Amygdala (tissue), 56 donors: ENCODE measurements at places on chromosomes 3 and 15.

- no peak for DNase-seq
These were observed 92.4 kb downstream of the CLDN1 start for GRCh38 chr3:190229632-190230424.

DNA sequence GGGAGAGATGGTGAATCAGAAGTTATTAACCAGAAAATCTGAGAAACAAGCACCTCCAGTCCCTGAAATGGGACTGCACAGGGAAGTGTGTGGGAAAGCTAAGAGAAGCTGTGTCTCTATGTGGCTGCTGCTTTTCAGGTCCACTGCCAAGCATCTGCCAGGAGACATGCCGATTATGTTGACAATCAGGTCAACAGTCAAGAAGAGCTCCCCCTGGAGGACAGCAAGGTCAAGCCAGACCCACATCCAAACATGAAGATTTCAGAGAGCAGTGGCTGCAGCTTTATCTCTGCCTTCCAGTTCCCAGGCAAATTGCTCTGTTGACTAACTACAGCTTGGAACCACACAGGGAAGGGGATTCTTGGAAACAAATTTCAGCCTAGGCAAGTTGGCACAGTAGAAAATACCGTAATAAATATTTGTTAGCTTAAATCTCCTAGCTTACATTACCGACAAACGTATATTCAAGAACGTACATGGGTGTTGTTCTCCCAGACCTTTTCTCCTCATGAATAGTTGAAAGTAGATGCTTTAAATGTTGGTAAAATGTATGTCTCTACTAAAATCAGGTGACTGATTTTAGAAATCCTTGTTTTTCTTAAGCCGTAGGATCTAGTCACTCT, 394.5 kb upstream of the RARB start:
- no peak for DNase-seq

- DNase-seq, result no peak
These were observed 1.2 kb upstream of the TCAIM start for GRCh38 chr3:44337248-44337785.

DNA sequence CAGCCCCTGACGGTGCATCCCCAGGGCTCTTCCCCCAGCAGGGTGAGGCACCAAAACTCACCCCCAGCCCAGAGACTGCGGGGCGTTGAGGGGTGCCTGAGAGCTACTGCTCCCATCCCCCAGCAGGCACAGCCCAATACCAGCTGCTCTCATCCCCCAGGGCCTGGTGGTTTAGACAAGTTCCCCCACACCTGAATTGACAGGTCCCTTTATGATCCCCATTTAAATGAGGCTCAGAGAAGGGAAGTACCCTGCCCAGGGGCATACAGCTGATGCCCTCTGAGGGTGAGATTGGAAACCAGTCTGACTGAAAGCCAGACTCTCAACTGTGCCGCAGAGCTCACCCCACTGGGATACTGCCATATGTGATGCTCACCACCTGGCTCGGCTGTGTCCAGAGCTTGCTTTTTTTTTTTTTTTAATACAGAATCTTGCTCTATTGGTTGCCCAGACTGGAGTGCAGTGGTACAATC, 20.1 kb downstream of the DUSP7 start:
- DNase-seq, result no peak

- no peak for DNase-seq
These were observed 7.3 kb downstream of the PRR23E start for GRCh38 chr3:127200086-127200691.

- no peak for DNase-seq
These were observed 55.0 kb downstream of the LRRC49 start for GRCh38 chr15:70947351-70948335.

DNA sequence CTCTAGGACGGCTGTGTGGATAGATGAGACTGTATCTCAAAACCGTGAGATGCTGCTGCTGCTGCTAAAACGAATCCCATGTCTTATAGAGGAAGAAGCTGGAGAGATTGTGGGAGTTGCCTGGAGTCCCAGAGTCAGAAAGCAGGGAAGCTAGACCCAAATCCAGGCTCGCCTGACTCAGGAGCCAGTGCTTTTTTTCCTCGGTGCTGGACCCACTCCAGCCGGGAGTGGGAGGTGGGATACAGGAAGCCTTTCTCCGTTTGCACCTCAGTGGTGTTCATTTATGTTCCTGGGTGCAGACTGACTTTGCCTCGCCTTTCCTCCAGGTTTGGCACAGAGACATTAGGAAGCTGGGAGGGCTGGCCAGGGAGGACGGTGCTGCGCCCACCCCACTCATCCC, 150.9 kb upstream of the LINGO1 start:
- DNase-seq, result no peak

DNA sequence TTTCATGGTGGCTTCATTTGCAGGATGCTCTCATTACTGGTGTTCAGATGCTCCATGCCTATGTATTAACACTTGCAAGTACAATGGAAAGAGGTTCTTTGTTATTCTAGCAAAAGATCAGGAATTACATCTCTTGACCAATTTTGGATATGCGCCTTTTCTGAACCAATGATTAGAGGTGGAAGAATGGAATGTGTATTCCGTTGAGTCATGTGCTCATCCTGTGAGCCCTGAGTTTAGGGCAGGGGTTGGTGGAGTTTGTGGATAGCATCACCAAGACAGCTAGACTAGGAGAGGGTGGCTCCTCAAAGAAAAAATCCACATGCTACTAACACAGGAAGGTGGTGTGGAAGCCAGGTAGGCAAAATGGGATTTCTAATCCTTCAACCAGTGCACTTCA, 80.7 kb upstream of the SLC25A26 start:
- no peak for DNase-seq

GRCh38 chr3:73927203-73927570, 302.4 kb upstream of the PDZRN3 start:
- DNase-seq, result no peak

DNA sequence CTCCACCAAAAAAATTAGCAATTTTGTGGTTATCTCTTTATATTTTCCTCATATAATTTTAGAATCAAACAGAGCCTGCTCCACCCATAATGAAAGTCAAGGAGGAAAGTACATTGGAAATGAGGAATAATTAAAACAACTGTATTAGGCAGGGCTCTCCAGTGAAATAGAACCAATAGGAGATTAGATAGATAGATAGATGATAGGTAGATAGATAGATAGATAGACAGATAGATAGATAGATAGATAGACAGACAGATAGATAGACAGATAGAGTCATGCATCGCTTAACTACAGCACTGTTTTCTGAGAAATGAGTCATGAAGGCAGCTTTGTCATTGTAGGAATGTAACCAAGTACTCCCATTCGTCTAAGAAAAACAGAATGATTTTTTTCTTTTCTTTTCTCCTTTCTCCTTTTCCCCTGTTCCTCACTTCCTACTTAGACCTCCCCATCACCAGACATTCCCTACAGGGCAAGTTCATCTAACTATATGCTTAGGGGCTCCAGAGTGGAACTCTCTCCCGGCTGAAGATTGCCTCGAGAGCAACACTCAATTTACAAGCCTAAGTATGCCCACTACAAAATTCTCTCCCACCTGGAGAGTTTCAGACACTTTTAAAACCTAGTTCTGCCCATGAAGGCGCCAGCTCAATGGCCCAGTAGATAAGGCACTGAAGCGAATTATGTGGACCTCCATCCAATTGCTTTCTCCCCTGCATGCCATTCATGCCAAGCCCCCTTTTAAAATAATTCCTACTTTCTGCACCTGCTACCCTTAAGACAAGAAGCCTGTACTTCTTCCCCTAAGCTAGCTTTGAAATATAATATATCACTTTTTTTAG, 53.3 kb upstream of the LIPC start:
- DNase-seq, result no peak

DNA sequence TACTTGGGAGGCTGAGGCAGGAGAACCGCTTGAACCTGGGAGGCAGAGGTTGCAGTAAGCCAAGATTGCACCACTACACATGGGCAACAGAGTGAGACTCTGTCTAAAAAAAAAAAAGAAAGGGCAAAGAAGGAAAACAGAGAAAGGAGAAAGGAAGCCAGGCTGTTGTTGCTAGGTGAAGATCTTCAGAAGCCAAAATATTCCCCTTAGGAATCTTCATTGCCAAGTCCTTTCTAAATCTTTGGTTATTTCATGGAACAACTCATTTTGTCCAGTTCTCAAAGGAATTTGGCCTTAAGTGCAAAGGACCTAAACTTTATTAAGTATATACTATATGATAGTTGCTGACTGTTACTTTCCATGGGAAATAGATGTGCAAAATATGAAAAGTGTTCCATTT, 59.2 kb upstream of the OSBPL11 start:
- no peak for DNase-seq

- DNase-seq, result no peak
These were observed 281.2 kb upstream of the DPH6 start for GRCh38 chr15:35827141-35827540.

DNA sequence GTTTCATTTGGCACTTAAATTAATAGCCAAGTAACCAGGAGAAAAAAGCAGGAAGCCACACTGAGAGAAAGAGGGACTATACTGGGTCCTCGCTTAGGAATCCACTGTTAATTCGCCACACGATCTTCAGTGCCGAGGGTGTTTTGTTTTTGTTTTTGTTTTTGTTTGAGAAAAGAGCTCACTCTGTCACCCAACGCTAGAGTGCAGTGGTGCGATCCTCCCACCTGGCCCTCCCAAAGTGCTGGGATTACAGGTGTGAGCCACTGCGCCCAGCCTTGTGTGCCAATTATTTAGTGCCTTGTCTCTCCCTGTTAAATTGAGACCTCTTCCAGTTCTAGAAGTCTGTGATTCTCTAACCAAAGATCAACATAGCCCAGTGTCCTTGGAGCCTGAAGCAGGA, 53.8 kb upstream of the TPM1 start:
- DNase-seq, result no peak

GRCh38 chr3:127164615-127165014, 28.3 kb upstream of the PRR23E start:
- DNase-seq, result no peak

DNA sequence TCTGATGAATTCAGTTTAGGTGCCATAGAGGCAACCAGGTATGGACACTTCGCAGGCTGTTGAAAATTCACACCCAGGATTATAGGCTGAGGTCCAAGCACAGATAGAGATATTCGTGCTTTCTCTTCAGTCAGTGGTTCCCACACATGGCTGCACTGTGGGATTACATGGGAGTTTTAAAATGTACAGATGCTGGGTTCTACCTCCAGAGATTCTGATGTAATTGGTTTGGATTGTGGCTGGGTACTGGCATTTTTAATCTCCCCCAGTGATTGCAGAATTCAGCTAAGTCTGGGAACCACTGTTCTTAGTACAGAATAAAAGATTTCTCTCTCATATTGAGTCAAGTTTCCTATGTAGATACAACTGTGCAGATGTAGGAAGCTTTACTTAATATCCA, 91.6 kb downstream of the FOXB1 start:
- DNase-seq, result no peak

- no peak for DNase-seq
These were observed 12.7 kb upstream of the TSPAN3 start for GRCh38 chr15:77083381-77084160.

- DNase-seq, result no peak
These were observed 43.8 kb downstream of the RBM15B start for GRCh38 chr3:51434746-51435327.

GRCh38 chr3:17179381-17180205, 294.8 kb downstream of the PLCL2 start:
- no peak for DNase-seq

- no peak for DNase-seq
These were observed 25.8 kb upstream of the ANXA2 start for GRCh38 chr15:60423537-60423936.

DNA sequence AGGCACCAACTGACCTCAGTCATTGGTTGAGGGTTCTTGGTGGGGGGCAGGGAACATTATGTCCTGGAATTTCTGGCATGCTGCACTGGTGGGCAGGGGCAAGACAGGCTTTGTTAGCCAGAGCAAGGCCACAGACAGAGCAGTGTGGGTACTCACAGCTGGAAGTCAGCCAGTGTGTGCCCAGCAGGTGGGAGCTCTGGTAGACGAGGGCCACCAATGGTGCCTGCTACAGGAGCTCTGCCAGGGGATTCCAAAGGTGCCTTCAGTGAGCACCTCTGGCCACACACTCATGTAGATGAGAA, 31.3 kb downstream of the CYP8B1 start:
- no peak for DNase-seq
